Dermis microvascular lymphatic vessel endothelial cell (primary cell): ENCODE measurements at places on chromosomes 7 and 10. TPM values are rescaled to one million over a fixed set of nuclear protein-coding genes. Genes with fewer than 3 reads are reported as not detected.

The NRCAM gene
- total RNA-seq, result 1.5 and 3.3 TPM in 2 replicates

DNA sequence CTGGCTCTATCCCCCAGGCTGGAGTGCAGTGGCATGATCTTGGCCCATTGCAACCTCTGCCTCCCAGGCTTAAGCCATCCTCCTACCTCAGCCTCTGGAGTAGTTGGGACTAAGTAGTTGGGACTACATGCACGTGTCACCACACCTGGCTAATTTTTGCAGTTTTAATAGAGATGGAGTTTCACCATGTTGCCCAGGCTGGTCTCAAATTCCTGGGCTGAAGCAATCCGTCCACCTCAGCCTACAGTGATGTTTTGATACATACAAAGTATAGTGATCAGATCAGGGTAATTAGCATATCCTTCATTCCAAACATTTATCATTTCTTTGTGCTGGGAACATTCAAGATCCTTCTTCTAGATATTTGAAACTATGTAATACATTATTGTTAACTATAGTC lies 22.5 kb upstream of the TNKS2 start:
- DNase-seq, result no peak

GRCh38 chr7:122212754-122213153 lies 68.7 kb upstream of the AASS start:
- DNase-seq, result peak; percentile 22

DNA sequence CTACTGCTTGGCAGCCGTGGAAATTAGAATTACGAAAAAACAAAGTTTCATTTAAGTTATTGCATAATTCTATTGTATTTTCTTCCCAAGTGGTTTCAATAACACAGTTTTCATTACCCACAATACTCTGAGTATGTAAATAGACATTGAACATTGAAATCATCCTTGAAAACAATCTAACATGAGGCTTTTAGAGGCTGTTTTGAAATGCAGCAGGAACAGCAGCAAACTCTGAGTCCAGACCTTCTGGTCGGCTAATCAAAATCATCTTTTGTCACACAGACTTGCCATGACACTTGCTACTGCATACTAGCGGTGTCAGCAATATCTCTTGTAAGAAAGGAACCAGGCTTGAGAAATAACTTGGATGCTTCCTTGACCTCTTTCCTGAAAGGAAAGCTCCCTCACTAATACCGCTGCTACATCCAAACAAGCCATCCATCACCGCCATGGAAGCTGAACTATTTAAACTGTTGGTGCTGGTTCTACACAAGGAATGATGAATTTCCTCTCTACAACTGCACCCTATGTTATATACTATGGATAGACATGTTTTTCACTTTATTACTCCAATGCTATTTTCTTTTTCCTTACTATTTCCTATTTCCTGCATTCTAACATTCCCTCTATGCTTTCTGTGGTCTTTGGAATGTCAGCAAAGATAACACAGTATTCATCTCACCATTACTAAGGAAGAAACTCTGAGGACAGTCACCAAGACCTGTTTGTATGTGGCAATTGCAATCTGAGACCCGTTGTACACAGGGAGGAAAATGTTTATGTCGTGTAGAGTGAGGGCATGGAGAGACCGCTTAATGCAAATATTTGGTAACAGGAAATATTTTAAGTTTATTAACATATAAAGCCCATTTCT lies 130.8 kb downstream of the ITGA8 start:
- no peak for DNase-seq

The CDHR1 gene
- total RNA-seq, result 0.25 and 0.26 TPM in 2 replicates

DNA sequence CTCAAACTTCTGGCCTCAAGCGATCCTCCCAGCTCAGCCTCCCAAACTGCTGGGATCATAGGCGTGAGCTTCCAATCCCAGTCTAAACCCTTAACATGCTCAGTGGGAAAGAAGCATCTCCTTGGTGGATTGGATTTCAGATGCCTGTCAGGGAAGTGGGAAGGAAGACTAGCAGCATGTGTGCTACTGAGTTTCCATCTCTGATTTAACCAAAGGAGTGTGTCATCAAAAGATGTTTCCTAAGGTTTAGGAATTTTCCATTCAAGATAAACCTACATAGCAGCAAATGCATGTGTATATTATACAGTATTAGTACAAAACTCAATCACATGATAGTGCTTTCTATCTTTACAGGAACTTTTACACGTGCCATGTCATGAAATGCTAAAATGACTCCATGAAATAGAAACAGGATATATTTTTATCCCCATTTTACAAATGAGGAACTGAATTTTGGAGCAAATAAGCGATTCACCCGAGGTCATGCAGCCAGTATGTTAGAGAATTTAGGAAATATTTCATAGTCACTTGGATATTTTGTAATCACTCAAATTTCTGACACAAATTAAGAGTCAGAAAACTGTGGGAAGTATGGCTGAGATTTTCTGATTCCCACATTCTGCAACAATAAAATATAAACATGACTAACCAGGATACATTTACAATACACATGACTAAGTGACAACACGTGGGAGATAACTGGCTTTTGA lies 11.4 kb upstream of the TMEM26 start:
- no peak for DNase-seq

- DNase-seq, result no peak
Measured at GRCh38 chr7:2212906-2213305, 19.8 kb downstream of the MAD1L1 start.

- DNase-seq, result no peak
Measured at GRCh38 chr10:24086296-24087086, 122.4 kb upstream of the KIAA1217 start.

The NOC3L gene
- total RNA-seq, result 16.3 and 19.1 TPM in 2 replicates

GRCh38 chr7:152527610-152528032 lies 91.8 kb upstream of the KMT2C start:
- DNase-seq, result no peak

DNA sequence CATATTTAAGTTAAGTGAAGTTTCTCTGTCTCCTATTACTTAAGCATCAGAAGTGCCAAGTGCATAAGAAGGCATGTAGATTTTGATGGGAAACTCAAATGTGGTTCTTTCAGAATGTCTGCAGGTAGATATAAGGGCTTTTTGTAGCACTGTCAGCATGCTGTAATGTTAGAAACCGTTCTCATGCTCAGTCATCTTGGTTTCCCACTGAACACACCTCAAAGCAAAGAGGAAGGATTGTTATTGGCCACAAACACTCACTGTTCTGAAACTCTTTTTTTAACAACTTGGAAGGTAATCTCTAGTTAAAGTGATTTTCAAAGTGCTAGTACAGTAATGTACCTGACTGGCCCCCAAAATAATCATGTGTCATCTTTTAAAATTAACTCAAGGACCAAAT lies 126.0 kb downstream of the AASS start:
- no peak for DNase-seq

- DNase-seq, result no peak
Measured at GRCh38 chr7:107742678-107743566, 1.0 kb upstream of the CBLL1 start.

- DNase-seq, result no peak
Measured at GRCh38 chr10:48568546-48568945, 36.3 kb downstream of the ARHGAP22 start.

GRCh38 chr10:21511946-21512572 lies 13.4 kb downstream of the SKIDA1 start:
- DNase-seq, result no peak

DNA sequence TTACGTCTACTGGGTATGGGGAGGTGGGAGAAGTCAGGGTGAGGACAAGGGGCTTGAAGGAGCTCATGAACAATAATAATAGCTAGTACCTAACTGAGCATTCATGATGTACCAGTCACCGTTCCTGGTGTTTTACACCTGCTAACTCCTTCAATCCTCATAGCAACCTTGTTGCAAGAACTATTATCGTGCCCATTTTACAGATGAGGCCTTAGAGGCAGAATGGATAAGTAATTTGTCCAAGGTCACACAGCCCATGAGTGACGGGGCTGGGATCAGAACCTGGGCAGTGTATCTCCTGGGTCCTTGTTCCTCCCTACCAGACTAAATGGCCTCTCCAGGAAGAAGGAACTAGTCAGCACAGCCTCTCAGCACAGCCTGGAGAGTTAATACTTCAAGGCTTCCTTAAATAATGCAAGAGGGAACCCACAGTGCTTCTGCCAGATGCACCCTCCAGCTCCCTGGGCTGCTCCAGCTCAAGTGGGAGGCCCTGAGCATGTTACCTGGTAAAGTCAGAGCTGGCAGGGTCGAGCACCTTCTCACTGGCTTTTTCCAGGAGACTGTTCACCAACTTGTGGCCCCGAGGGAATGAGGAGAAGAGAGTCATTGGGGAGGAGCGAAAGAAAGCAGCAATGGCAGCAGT lies 28.8 kb downstream of the RRP12 start:
- DNase-seq, result no peak

The TET1 gene
- total RNA-seq, result 0.39 and 0.89 TPM in 2 replicates

The OGDHL gene
- total RNA-seq, result 0.13 and 1.0 TPM in 2 replicates

DNA sequence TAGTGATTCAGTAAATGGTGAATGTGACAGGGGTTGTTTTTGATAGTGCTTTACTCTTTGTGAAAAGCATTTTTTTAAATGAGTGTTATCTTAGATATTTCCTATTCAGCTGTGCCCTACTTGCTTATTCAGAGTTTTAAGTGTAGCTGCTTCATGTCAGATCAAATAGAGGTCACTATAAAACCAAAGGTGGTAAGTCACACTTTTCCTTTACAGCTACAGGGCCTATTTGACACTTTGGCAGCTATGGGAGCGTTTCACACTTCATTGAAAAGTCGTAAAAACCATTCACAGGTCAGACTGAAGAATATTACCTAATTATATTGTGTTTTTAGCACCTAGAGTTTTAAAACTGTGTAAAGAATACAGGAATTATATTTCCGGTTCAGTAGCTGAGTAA lies 67.3 kb downstream of the ANKIB1 start:
- peak; percentile 51 for DNase-seq

DNA sequence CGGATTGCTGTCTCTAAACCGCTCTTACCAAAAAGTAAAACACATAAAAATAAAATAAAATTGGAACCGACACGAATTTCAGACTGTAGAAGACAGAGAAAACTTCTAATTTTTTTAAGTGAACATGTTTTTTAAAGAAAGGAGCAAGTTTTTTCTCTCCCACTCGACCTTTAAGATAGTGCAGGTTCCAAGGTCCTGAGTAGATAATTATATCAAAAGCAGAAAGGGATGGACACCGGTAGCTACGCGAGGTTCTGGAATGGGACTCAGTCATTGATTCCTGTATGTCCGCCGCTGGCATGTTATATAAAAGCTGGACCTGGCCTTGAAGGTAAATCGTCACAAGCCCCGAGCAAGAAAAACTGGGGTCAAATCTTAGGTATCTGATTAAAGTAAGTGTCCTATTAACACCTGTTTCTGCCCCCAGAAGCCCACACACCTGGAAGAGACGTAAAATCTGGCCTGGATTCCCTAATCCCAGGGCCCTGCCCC lies 462 bp upstream of the CISD1 start:
- no peak for DNase-seq

DNA sequence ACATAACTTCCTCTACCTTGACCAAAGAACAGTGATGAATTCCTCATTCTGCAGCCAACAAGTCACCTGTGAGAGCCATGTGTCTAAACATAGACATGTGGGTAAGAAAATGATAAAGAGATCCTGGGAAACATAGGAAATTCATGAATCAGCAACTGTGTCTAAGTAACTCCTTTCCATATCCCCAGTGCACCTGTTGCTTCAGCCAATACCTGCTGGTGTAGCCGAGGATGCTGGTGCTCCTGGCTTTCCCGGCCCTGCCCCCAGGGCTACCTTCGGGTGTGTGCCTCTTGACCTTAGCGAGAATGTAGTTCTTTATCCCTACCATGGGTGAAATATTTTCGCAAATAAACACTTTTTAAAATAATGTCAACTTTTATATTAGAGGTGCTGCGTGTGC lies 114.1 kb downstream of the OR13A1 start:
- no peak for DNase-seq

DNA sequence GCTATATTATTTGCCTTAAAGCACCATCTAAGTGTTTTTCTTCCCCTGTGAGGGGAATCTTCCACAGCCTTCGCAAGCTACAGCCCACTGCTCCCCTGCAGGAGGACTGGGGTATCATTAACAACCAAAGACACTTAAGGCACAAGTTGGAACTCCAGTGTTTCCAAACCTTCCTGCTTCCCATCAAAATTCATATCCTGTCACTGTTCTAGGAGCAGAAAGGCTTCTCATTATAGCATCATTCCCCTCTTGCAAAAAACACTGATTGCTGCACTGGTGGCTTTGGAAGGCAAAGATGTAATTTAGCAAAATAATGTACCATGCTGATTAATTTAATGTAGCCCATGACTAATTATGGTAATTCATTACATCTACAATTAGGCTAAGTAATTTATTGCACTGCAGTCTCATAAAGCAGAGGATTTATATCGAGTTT lies 207.2 kb downstream of the SKAP2 start:
- no peak for DNase-seq

GRCh38 chr7:79464051-79464450 lies 10.6 kb upstream of the MAGI2 start:
- DNase-seq, result no peak

DNA sequence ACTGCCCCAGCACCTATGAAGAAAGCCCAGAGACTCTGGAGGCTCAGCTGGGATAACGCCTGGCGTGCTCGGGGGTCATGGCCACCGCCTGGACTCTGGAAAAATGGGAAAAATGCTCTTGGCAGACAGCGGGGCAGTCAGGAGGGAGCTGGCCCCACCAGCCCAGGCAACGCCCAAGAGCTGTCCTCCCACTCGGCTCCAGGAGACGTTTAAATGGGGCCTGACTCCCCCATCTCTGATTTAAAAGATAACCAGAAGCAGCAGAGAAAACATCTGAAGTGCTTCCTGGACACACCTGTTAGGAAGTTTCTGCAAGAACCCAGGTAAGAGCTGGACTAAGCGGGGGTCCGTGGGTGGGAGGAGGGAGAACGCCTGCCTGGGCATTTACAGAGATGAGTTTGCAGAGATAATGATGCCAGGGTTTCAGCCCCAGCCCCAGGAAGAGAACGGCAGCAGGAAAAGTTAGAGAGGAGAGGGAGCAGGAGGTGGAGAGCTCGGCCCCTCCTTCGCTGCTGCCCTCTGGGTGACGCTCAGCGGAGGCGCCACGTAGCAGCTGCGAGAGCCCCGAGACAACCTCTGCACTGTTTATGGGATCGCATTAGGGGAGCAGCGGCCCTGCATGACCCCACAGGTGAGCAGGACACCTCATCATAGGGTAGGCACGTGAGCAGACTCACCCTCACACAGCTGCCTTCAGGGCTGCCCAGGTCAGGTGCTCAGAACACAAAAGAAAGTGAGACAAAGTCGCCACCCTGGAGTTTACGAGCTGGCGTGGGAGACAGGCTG lies 83.5 kb upstream of the INSIG1 start:
- DNase-seq, result no peak

DNA sequence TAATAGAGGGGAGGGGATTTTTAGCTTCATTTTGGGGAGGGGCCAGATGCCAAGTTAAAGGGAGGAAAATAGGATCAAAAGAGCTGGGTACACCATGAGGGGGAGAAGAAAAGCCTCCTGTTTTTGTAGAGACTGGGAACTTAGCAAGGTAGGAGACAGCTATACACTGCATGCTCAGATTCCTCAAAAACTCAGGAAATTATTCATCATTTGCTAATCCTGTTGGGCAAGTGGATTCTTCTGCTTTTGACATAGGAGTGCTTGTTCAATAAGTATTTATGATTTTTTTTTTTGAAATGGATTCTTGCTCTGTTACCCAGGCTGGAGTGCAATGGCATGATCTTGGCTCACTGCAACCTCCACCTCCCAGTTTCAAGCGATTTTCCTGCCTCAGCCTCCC lies 73.4 kb downstream of the LYZL2 start:
- DNase-seq, result no peak

GRCh38 chr10:75611172-75611992 lies 180.0 kb downstream of the LRMDA start:
- DNase-seq, result no peak

The ADARB2 gene
- 0.13 TPM in 1 of 2 replicates, not detected in the other for total RNA-seq

The AGAP4 gene
- total RNA-seq, result 1.8 and 2.8 TPM in 2 replicates

GRCh38 chr7:151383638-151384351 lies 26.0 kb downstream of the WDR86 start:
- no peak for DNase-seq
